BJ (cell line): ENCODE measurements at places on chromosomes 13 and 19.

DNA sequence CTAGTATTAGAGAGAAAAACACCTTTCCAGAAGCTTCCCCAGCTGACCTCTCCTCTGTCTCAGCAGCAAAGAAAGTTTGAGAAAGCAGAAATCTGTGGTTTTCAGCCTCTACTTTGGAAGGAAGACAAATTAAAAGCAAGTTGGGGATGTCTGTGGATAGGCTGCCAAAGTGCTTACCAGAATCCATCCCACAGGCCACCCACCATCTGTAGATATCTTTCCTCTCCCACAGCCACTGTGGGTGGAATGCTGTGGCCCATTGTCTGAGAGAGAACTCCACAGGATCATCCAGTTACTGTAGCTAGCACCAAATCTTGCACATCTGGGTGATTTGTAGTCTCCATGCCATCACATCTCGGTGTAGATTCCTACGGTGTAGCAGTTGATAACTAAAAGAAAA, 133.5 kb downstream of the DNAJC15 start:
- DNase-seq, result no peak

- DNase-seq, result peak; percentile 78
Measured at GRCh38 chr13:44237276-44237767, 136.3 kb upstream of the SERP2 start.

- peak; percentile 26 for DNase-seq
Measured at GRCh38 chr19:41957838-41958366, 1.2 kb downstream of the RABAC1 start.

GRCh38 chr13:46495651-46496050, 57.3 kb upstream of the LRCH1 start:
- DNase-seq, result no peak

GRCh38 chr19:9644472-9644871, 23.4 kb upstream of the ZNF561 start:
- no peak for DNase-seq

- DNase-seq, result no peak
Measured at GRCh38 chr13:55000043-55000442, 1971.4 kb downstream of the OLFM4 start.

DNA sequence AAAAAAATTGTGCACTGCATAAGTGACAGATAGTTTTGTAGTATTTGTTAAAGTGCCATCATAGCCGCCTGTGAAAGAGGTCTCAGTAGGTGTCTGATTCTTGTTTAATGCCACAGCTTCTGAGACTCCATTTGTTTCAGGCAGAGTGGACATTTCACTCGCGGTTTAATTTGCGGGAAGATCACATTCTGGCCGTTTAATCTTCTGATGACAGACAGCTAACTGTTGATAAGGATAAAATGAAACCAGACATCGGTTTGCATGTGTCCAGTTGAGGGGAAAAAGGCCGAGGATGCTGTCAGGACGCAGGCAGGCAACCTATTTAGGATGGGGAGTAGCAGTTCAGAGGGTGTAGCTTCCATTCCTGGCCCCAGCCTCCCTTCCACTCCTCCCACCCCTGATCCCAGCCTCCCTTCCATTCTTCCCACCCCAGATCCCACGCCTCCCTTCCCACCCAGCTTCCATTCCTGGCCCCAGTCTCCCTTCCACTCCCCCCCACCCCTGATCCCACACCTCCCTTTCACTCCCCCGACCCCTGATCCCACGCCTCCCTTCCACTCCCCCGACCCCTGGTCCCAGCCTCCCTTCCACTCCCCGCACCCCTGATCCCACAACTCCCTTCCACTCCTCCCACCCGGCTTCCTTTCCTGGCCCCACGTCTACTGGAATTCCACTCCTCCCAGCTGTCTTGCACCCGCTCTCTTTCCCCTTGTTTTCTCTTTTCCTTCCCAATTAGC, 23.8 kb downstream of the ATP11A start:
- DNase-seq, result no peak

- no peak for DNase-seq
Measured at GRCh38 chr19:14363183-14364097, 17.8 kb upstream of the ADGRE5 start.

DNA sequence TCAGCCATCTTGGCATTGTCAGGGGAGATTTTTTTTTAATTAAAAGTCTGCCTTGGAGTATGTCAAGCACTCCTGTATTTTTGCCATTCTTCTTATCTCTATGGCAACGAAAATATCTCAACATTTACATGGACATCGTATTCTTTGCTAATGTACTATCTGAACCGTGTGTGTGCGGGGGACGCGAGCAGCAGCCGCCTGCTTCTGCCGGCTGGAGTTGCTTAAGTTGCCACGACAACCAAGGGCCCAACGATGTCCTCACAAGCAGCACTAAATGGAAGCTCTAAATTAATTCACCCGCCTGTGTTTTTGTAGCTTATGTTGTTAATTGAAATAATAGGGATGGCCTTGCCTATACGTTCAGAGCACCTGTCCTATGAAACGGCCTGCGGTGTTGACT, 309.5 kb downstream of the TEX29 start:
- no peak for DNase-seq
